ENCODE measurements at places on chromosomes 6 and 20.

DNA sequence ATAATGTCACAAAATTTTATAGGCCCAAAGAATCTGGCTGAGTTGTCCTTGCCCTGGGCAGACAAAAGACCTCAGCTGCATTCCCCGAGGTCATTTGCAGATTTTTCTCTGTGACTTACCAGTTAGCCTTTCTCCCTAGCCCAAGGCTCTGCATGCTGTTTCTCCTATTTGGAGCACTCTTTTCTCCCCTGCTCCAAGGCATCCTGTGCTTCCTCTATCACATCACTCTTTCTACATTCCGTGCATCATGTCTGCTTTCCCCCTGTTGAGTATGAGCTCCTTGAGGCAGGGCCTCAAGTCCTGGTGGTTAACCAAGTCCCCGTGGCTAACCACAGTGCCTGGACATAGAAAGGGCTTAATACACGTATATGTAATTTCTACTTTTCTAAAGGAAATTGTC lies 593 bp upstream of the GSTA3 start:
- H3K27me3 ChIP-seq: no peaks in the 10 kb centered on the region
- no peak for DNase-seq
- H3K4me3 ChIP-seq: no peak overlapping the region

DNA sequence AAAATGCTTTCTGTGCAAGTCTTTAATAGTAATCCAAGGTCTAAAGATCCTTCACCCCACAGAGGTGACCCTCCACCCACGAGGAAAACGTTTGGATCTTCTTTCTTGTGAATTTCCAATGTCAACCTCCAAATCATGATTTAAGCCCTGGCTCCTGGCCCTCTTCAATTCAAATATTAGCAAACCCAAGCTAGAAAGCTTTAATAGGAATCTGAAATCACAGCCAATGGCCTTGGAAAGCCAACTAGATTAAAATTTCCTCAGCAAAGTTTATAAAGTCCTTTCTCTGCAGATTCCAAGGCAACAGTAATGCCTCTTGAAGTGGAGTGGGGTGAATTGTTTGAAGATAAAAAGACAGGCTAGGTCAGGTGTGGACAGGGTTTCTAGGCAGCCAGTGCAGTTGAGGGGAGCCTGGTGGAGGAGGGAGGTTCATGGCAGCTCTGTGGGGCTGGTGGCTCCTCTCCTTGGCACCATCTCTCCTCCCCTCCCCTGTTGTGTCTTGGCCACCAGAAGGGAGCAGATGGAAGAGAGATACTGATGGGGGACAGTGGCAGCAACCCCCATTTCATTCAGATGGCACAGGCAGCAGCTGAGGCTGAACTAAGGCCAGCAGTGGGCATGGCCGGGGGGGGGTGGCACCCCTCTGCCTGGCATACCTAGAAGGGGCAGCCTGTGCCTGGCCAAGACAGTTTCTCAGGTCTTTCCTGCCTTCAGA lies 12.0 kb upstream of the UQCC2 start:
- H3K27me3 ChIP-seq: no peaks in the 10 kb centered on the region
- peak; percentile 26 for DNase-seq
- H3K4me1 ChIP-seq: no peaks in the 10 kb centered on the region
- H3K36me3 ChIP-seq: no peaks in the 10 kb centered on the region

DNA sequence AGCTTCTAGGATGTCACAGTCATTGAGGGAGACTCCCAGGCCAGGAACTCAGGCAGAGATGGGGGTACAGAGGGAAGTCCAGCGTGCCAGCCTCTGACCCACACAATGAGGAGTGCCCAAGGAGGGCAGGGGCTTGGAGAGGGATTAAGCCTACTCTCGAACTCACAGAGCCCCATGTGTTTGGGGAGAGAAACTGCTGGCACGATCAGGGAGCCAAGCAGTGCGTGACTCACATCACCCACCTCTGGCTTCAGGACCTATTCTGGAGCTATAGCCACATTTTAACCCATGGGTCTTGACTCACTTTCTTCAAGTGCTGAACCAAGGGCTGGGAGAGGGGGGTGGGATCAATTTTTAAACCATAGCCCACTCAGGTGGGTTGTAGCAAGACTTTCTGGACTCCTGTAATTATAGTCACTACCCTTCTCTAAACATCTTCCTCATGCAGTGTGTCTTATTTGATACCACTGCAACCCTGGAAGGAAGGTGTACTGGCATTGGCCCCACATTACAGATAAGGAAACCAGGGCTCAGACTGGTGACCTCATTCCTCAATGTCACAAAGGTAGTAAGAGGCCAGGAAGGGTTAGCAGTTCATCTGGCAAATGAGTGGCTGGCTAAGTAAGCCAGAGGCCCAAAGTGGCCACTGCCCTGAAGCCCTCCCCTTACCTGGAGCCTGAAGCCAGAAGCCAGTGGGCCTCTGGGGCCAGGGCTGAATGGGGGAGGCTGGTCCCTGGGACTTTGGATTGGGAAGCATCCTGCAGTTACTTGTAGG lies 12.0 kb downstream of the FOXP4 start:
- peak; percentile 18 for DNase-seq
- no peaks in the 10 kb centered on the region for H3K4me1 ChIP-seq
- no peaks in the 10 kb centered on the region for H3K27me3 ChIP-seq
- no peak overlapping the region for H3K27ac ChIP-seq

- no peaks in the 10 kb centered on the region for H3K27me3 ChIP-seq
- no peak for DNase-seq
- peak overlapping the region; percentile 76 for H3K27ac ChIP-seq
- no peaks in the 10 kb centered on the region for H3K36me3 ChIP-seq
Measured at GRCh38 chr6:42979523-42980177, 669 bp upstream of the PEX6 start.

DNA sequence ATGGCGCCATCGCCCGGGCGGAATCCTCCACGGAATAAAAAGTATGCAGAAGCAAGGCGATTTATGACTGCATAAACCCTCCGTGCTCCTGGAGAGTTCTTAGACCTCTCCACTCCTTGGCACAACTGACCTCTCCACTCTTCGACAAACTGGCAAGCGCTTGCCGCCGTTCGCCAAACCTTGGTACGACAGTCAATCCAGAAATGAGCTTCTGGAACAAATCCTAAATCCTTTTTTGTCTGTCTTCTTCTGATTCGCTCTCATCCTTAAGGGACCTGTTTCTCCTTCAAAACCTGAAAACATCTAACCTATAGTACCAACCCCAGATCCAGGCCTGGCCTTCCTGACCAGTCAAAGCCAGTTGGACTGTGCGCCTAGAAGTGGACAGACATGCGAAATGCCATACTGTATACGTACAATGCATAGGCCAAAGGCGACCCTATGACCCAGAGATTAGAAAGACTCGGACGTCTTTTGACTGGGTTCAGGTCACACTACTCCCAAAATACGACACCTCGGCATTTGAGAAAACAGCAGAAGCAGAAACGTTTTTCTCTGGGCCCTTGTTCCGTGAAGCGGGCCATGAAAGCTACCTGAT lies 59.4 kb downstream of the TRIM27 start:
- no peaks in the 10 kb centered on the region for H3K27me3 ChIP-seq
- H3K4me1 ChIP-seq: peaks cover 9% of the 10 kb centered on the region
- no peaks in the 10 kb centered on the region for H3K36me3 ChIP-seq
- H3K27ac ChIP-seq: no peak overlapping the region
- no peak for DNase-seq
- H3K4me3 ChIP-seq: peak overlapping the region; percentile 86

- H3K4me1 ChIP-seq: no peaks in the 10 kb centered on the region
- no peaks in the 10 kb centered on the region for H3K36me3 ChIP-seq
- H3K27me3 ChIP-seq: no peaks in the 10 kb centered on the region
- H3K4me3 ChIP-seq: no peak overlapping the region
- DNase-seq: no peak
- H3K27ac ChIP-seq: no peak overlapping the region
Measured at GRCh38 chr6:142968601-142969000, 23.6 kb upstream of the HIVEP2 start.

DNA sequence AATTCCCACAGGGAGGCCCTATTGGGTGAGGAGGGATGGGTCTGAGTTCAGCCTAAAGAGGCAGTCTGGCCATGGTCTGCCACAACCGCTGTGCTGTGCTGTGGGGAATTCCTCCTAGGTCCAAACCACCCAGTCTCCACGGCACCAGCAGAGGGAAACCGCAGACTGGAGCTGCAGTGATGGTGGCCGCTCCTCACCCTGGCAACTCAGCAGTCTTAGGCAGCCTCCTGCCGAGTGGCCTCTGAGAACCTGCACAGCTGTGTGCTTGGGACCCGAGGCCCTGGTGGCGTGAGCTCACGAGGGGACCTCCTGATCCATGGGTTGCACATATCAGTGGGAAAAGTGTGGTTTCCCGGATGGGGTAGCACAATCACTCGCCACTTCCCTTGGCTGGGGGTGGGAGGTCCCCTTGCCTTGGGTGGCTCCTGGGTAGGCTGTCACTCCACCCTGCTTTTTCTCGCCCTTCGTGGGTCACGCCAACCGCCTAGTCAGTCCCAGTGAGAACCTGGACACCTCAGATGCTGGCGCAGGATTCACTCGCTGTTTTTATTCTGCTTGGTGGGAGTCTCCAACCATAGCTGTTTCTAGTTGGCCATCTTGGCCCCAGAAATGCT lies 242.2 kb downstream of the CDH26 start:
- no peaks in the 10 kb centered on the region for H3K27me3 ChIP-seq
- no peak for DNase-seq
- H3K27ac ChIP-seq: no peak overlapping the region

All from kidney (tissue), 22 donors.